Tibial nerve (tissue), 4 donors: ENCODE measurements at places on chromosomes 4 and X. TPM values are rescaled to one million over a fixed set of nuclear protein-coding genes. Genes with fewer than 3 reads are reported as not detected.

GABRE gene
- 14.5 TPM for total RNA-seq

APLN gene
- 0.20 TPM for total RNA-seq

LDB2 gene
- 62.7 TPM for total RNA-seq

TENM3 gene
- total RNA-seq: 60.5 TPM

SATL1 gene
- total RNA-seq: not detected

NONO gene
- total RNA-seq: 180 TPM

KCNIP4 gene
- not detected for total RNA-seq

MAML3 gene
- 8.6 TPM for total RNA-seq

TIMP1 gene
- 621 TPM for total RNA-seq

TAF7L gene
- 0.90 TPM for total RNA-seq

MYOZ2 gene
- 0.22 TPM for total RNA-seq

LNX1 gene
- 4.8 TPM for total RNA-seq

NPY5R gene
- total RNA-seq: 0.39 TPM

MFAP3L gene
- total RNA-seq: 22.4 TPM

F8A2 gene
- total RNA-seq: not detected

HAND2 gene
- total RNA-seq: 3.9 TPM

PTTG2 gene
- total RNA-seq: not detected

PAGE2 gene
- total RNA-seq: not detected

GUCY2F gene
- total RNA-seq: not detected

ITIH6 gene
- total RNA-seq: not detected

NCAPG gene
- 0.90 TPM for total RNA-seq

HTN3 gene
- not detected for total RNA-seq

SPON2 gene
- total RNA-seq: 42.6 TPM

SPIN2A gene
- total RNA-seq: not detected

FGFBP2 gene
- 182 TPM for total RNA-seq

OTUD6A gene
- not detected for total RNA-seq

FAM149A gene
- total RNA-seq: 10.4 TPM

CENPE gene
- 0.20 TPM for total RNA-seq

GYG2 gene
- 4.1 TPM for total RNA-seq

AMTN gene
- not detected for total RNA-seq

POU3F4 gene
- total RNA-seq: not detected

REST gene
- total RNA-seq: 39.2 TPM

MAP3K15 gene
- not detected for total RNA-seq

RBM3 gene
- 235 TPM for total RNA-seq

CPE gene
- 123 TPM for total RNA-seq

KLKB1 gene
- 0.98 TPM for total RNA-seq

ODAPH gene
- total RNA-seq: not detected

EOLA1 gene
- 12.2 TPM for total RNA-seq

F11 gene
- total RNA-seq: 2.0 TPM

CDK16 gene
- total RNA-seq: 94.2 TPM

NAT8L gene
- 11.1 TPM for total RNA-seq
